Stimulated activated CD4-positive, alpha-beta T cell treated with anti-CD3 and anti-CD28 coated beads, Interleukin-1b, Interleukin-23, amount 100 ng/mL, for 1 hour (primary cell): ENCODE measurements at places on chromosomes 2 and 18.

- DNase-seq, result no peak
Measured at GRCh38 chr2:25380586-25381375, 39.1 kb upstream of the DNMT3A start.

- DNase-seq, result no peak
Measured at GRCh38 chr2:69170661-69171060, 157.7 kb downstream of the ANTXR1 start.

DNA sequence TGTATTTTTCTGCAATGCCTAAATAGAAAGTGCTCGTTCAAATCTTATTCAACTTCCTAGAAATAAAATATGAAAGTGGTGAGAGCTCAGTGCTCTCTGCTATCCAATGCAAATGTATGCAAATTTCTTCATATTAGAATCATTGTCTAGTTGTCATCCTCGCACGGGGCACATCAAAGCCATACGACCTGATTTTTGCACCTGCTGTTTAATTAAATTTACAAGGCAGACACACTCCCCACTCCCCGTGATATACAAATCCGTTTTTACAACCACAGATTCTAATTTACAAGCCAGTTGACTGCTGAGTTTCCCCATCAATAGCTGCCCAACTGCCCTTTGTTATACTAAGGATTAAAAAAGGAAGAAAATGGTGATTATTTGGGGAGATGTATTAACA, 284.6 kb downstream of the RNF144A start:
- no peak for DNase-seq

- no peak for DNase-seq
Measured at GRCh38 chr18:48816554-48816953, 134.2 kb downstream of the SMAD7 start.

DNA sequence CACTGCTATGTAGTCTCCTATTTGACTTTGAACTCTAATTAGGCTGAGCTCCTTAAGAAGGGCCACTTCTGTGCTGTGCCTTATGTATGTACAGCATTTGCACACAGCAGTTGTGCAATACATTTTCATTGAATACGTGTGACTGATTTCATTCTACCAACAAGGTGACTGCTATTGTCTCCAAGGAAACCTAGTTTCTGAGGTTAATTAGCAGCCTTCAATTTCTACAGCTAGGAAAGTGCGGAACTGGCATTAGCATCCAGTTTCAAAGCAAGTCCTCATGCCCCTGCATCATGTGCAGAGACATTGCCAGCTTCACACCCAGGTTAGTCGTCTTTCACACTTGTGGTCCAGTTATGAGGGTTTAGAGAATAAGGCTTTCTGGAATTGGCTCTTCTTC, 58.6 kb downstream of the NCK2 start:
- no peak for DNase-seq
